ENCODE measurements at places on chromosomes 1 and 21.
A peak's percentile ranks its signal among the peaks of the same experiment; 100 is the strongest.

GRCh38 chr1:231949277-231950091 lies 322.9 kb downstream of the DISC1 start:
- peak; percentile 44 for DNase-seq

DNA sequence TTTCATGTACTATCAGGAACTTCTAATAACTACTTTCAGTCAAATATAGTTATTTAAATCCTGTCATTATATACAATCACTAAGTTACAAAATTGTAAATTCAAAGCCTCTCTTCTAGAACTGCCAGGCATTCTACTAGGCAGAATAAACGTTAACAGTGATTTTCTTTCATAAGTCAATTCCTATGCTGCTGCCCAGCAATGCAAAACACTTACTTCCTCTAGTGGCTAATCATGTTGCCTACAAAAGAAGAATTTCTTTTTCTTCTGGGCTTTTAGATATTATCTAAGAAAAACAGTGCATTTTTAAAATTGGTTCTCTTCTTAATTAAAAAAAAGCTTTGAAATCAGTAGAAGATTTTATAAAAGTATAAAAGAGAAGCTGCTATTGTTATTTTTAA lies 509.8 kb upstream of the ADAMTS5 start:
- no peak for DNase-seq

GRCh38 chr1:78096976-78097375 lies 51.2 kb downstream of the GIPC2 start:
- DNase-seq = peak; percentile 21

- DNase-seq = no peak
Measured at GRCh38 chr1:47674189-47674588, 236.3 kb downstream of the FOXD2 start.

DNA sequence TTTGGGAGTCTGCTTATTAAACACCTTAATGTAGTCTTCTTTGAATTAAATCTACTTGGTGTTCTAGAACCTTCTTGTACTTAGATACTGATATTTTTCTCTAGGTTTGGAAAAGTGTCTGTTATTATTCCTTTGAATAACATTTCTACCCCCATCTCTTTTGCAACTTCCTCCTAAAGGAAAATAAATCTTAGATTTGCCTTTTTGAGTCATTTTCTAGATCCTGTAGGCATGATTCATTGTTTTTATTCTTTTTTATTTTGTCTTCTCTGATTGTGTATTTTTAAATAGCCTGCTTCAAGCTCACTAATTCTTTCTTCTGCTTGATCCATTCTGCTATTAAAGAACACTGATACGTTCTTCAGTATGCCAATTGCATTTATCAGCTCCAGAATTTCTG lies 155.9 kb upstream of the NEGR1 start:
- DNase-seq = no peak

DNA sequence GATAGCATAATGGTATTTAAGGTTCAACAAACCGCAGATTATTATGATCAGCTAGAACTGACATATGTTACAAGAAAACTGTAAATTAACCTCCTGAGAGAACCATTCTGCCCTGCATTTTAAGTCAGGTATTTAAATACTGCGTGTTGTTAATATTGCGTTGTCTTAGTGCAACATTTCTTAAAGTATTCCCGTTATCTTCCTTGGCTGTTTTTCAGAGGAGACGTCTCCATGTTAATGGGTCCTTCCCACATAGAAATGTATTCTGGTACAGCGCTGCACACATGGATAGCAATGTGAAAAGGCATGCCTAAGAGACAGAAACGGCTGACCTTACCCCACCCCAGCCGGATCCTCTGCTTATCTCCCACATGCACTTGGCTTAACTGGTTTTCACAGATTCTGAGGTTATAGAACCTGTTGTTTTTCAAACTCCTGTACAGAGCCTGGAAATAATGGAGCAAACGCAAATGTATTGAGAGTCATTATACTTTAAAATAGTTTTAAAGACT lies 22.8 kb upstream of the DEGS1 start:
- DNase-seq = no peak

DNA sequence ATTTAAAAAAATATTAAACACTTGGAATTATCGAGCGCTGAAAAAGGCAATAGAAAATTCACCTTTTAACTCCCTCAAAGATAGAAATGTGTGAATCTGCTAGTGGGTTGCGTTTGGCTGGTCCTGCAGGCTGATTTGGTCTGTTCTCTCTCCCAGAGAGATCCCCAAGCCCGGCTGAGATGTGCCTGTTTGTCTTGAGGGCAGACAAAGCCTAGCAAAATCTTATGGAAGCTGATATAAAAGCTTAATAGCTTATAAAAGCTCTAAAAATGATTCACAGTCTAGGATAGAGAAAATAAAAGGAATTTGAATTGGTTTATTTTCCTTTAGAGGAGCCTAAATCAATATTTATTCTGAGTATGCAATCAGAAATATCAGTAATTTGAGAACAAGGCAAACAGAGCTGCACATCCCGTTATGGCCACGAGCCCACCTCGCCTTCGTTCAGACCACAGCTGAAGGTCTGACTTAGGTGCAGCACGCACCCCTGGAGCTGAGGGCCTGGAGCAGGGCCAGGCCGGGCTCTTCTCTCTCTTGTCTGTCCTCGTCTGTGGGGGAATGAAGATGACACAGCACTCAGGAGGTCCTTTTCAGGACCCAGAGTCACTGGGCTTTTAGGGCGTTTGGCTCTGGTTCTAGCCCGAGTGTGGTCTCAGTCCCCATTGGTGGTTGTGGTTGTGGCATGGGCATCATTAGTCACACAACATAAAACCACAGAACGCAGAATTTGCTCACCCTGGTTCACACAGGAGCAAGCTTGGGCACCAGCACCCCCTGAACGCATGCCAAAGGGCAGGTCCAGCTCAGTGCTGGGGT lies 18.6 kb downstream of the PDE9A start:
- DNase-seq = no peak

DNA sequence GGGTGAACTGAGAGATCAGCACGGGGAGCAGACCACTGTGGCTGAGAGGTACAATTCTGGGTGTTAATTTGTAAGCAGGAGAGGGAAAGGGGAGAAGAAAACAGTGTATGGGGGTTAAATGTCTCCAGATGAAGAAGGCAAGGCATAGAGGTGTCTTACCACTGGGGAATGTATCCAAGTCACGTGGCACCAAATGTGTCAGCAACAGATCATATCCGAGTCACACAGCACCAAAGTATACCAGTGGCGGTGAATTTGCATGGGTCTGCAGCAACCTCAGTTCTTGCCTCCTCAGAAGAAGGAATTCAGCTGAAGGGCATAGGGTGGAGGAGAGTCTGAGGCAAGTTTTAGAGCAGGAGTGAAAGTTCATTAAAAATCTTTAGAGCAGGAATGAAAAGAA lies 21.2 kb upstream of the SYCP1 start:
- DNase-seq = no peak

GRCh38 chr1:183622884-183623785 lies 12.4 kb downstream of the ARPC5 start:
- no peak for DNase-seq

DNA sequence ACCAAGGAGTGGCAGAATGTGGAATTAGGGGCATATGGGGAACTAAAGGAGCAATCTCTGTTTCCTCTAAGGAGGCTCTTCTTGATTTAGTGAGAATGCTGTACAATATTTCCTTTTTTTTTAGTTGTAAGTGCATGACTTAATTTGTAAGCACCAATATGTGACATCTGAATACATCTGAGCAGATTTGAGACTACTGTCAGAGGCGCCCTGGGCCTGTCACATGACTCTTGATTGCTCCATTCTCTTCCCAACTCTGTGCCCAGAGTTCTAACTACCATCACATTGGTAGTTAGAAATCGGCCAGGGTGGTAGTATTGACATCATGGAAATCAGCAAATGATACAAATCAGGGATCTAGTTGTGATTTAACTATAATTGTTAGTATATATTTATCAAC lies 110.1 kb upstream of the LMO4 start:
- no peak for DNase-seq
